T-cell (primary cell): ENCODE measurements at places on chromosomes 6 and 20.

DNA sequence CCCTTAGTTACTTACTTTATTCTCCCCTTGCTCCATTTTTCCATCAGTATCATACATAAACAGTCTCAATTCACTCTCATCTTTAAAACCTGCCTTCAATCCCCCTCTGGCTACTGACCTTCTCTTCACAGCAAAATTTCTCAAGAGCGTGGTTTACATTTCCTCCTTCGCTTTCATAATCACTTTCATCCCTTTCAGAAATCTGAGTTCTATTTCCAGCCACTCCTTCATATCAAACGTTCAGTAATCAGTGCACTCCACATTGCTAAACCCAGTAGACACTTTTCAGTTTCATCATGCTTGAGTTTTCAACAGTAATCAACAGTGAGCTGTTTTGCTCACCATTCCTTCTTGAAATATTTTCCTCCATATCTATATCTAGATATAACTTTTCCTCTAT is 176.7 kb upstream of the HSF2 start:
- no peak for DNase-seq

- no peak for DNase-seq
These were observed 4.8 kb downstream of the SLC2A12 start for GRCh38 chr6:134047673-134048072.

GRCh38 chr6:111382476-111383294 is 100.3 kb downstream of the REV3L start:
- no peak for DNase-seq

DNA sequence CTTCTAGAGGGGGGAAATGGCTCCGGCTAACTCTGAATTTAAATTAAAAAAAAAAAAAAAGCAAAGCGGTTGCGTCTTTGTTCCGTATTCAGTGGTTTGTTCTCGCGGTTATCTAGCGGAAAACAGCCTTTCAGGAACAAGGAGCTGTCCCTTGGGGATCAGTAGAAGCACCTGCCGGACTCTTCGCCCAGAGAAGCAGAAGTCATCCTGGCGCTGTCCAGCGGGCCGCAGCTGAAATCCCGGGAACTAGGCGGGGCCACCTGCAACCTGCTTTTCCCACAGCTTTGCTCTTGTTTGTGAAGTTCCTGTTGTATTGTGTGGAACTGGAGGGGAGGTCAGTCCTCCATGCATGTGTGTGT is 43.9 kb upstream of the GJE1 start:
- DNase-seq = no peak

- DNase-seq = no peak
These were observed 105.1 kb downstream of the TRMT11 start for GRCh38 chr6:126091466-126091865.

DNA sequence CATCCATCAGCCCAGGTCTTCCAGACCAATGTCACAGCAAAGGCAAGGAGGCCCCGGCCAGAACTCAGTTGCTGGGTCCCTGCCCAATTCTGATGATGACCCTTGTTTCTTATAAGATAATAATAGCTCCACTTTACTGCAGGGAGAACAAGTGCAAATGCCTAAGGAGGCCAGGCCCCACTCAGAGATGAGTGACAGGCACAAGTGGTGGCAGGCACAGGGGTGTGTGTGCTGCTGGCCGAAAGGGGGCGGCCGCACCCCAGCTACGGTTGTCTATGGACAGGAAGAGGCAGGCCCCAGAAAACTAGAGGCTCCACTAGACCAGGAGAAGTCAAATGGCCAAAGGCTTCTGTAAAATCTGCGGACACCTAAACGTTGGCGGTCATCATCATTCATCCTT is 28.6 kb downstream of the GNAS-AS1 start:
- DNase-seq = no peak

GRCh38 chr6:52994839-52995088 is 320 bp downstream of the GSTA4 start:
- DNase-seq = no peak

DNA sequence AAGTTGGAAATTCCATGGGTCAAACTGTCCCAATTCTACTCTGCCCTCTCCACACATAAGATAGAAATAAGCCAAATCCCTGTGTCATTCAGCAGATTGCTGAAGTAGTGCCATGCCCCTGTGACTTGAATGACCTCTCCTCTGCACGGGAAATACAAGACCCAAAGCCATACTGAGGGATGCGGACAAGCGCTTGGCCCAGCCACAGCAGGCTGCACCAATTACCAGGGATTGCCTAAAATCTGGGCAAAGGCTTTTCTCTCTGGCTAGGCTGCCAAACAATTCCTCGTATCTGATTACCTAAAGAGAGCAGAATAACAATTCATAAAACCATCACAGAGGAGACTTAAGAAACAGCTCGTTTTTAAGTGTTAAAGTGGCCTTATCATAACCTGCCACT is 421.8 kb upstream of the JARID2 start:
- DNase-seq = no peak

DNA sequence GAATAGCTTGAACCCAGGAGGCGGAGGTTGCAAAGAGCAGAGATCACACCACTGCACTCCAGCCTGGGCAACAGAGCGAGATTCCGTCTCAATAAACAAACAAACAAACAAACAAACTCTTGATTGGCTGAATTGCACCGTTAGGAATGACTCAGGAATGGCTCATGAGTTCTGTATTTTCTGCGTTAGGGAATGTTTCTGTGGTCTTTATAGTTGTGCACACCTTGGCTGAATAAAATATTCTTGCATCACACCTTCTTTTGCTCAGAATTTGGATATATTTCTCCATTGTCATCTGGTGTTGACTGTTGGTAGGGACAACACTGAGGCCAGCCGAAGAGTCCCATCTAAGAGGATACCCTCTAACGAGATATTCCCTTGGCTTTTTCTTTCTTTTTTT is 19.6 kb upstream of the PI16 start:
- no peak for DNase-seq

DNA sequence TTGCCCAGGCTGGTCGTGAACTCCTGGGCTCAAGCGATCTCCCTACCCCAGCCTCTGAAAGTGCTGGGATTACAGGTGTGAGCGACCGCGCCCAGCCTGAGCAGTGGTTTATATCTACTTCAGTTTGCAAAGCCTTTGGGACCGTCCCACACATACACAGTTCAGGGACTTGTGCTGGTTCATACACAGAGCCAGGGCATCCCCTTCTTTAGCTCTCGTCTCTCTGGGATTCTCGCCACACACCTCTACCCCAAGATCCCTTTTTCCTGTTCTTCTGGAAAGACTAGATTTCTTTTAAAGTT is 12.5 kb downstream of the CAP2 start:
- no peak for DNase-seq

- no peak for DNase-seq
These were observed 253.5 kb upstream of the JARID2 start for GRCh38 chr6:14992382-14992781.

DNA sequence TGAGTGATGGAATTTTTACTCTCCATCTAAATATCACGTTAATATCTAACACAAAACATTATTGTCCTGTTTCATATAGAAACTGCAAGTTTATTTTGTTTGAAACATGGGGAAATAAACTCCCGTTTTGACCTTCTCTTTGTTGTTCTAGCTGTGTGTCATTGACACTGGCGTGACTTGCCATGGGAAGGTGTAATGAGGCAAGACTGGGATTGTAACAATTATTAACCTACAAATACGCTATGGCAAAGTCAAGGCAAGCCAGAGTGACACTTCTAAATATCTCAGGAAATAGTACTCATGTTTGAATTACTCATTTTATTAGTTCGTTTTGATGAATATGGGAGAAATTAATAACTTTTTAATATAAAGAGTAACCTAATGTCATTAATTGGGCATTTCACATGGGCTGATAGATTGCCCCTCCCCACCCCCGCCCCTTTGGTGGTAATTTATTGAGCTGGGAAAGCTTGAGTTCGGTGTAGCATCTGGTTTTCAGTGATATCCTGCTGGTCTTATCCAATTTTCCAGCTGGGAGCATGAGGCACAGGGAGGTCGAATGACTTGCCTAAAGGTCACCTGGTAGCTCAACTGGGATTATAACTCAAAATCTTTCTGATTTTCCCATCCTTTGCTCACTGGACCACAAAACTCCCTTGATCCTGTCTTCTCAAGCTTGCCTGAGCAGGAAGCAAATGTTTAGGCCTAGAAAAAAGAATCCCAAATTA is 380.6 kb upstream of the JAG1 start:
- no peak for DNase-seq

DNA sequence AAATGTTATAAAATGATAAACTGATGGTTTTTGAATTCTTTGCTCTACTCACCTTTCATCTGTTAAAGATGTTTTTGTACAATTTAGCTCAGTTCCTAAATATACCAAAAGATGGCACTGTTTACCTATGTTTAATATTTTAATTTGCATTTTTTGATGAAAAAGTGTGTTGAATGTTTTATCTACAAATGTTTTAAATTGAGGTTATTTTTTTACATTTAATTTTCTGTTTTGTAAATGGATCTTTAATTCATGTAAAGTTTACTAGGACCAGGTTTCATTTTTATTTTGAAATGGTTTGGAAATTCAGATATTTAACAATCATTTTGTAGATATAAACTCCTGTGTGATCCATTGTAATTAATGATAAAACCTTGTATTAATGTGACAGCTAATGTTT is 30.0 kb downstream of the CDKAL1 start:
- no peak for DNase-seq

DNA sequence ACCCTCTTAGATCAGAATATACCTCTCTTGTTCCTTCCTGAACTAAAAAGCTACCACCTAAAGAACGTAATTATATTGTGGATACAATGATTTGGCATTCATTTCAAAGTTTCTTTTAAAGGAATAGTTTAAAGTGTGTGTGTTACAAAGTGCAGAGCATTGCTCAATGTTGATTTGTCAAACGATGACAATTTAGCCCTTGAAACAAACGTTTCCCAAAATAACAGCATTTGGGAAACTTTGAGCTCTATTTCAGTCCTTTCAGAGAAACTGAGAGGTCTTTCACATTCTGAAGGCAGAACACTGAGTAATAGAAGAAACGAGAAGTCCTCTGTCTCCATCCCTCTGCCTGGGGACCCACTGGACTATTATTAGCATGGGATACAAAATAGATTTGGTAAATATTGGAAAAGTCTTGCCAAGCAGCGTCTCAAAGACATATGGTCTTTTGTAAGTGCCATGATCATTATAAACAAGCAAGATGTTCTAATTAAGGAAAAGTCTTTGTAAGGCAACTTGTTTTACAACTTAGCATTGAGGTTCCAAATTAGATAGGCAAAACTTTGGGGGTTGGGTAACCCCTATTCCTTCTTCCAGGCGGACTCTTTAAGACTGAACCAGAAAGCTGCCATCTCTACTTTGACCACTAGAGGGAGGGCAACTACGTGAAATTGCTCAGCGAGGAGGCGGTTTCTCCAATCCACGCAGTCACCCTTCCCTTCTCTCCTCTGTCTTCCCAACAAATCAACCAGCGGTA is 208.8 kb downstream of the RNF144B start:
- DNase-seq = no peak

DNA sequence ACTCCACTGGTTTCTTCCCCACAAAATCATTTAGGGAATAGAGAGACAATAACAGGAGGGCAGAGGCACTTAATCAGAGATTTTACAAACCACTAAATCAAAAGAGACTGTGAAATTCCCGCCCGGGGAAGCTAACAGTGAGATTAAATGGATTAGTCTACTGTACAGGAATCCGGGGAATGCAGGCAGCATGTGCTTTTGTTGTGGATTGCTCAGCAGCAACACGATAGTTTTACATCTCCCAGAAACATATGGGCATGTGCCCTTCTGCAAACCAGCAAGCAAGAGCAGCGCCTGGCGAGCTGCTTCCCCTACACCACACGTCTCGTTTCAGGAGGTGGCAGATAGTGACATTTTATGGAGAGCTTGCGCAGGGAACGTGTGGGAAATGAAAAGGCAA is 382.3 kb downstream of the CD83 start:
- DNase-seq = no peak

DNA sequence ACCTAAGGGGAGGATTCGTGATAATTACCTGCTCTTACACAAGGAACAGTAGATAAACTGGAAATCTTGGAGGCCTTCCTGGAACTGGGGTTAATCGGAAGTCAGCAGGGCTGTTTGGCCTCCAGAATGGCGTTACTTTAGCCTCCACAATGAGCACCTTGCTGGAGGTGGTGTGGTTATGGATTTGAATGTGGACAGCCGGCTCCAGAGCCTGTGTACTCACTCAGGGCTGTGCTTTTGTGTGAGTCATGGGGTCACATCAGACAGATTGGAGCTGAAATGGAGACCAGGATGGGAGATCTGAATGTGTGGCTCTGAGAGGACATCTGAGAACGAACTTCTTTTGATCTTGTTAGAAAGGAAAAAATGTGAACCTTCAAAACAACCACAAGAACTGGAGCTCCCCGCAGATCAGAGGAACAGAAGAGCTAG is 30.4 kb downstream of the IGF2R start:
- no peak for DNase-seq

DNA sequence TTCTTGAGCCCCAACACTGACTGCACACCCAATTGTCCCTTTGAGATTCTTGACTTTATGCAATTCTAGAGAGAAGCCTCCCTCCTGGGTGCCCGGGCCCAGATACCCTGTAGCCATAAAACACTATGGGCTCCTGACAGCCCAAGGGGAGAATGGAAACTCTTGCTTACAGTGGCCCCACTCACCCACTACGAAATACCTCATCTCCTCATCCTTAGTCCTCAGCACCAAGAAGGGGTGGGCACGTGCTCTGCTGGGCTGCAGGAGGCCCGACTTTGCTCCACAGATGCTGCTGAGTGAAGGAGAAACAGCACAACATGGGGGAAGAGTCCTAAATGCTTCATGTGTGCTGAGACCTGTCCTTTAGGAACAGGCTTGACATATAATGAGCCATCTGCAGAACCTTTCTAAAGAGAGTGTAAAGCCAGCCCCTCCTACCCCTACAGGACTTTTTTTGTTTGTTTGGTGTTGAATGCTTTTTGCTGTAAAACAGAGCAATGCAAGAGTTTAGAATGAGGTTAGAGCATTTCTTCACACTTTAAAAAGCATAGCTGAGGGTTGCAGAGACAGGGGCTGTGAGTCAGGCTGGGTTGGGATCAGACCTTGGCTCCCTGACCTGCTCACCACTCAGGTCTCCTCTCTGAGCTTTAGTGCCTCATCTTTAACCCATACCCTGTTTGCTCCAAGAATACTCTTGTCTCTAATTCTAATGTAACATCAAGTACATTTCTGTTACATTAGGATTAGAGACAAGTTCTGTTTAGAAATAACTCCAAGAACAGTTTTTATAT is 17.6 kb upstream of the SIRPG start:
- DNase-seq = no peak

GRCh38 chr20:15302075-15302474 is 964.7 kb upstream of the FLRT3 start:
- no peak for DNase-seq

- no peak for DNase-seq
These were observed 10.9 kb upstream of the SLC22A7 start for GRCh38 chr6:43286980-43287716.

DNA sequence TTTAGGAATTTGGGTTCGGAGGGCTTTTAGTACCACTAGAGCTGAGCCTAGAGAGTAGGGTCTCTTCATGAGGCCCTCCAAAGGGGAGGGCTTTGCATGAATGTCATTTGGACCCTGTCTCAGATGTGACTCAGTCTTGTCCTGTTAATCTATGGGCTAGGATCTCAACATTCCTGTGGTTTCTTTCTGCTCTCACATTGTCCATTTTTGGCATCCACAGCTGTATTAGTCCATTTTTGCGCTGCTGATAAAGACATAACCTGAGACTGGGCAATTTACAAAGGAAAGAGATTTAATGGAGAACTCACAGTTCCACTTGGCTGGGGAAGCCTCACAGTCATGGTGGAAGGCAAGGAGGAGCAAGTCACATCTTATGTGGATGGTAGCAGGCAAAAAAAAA is 61.0 kb downstream of the CRYBG1 start:
- DNase-seq = no peak
